H7 (cell line): ENCODE measurements at places on chromosomes 6 and 20.
A peak's percentile ranks its signal among the peaks of the same experiment; 100 is the strongest.

DNA sequence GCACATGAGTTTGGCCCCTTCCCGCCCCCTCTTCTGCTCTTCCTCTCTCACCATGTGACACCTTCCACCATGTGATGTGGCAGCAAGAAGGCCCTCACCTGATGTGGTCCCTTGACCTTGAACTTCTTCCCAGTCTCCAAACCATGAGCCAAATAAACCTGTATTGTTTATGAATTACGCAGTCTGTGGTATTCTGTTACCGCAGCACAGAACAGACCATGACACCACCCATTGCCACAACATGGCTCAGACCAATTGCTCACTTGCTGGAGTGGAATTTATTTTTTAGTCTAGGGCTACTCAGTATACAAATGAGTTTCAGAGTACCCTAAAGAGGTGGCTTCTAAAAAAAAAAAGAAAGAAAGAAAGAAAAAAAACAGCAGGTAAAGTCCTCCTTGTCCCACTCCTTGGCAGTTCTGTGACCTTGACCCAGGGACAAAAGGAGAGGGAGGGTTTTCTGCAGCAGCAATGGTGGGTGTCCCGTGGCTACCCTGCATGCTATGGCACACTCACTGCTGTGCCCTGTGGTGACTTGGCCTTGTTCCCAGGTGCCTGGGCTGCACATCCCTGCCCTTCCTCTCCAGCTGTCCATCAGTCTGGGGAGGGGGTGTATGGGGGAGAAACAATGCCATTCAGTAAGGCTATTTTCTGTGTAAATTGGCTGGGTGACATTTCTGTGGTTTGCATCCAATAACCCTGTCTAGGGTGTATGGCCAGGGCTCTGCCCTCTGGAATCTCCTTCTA is 5.4 kb upstream of the VSX1 start:
- DNase-seq: no peak

DNA sequence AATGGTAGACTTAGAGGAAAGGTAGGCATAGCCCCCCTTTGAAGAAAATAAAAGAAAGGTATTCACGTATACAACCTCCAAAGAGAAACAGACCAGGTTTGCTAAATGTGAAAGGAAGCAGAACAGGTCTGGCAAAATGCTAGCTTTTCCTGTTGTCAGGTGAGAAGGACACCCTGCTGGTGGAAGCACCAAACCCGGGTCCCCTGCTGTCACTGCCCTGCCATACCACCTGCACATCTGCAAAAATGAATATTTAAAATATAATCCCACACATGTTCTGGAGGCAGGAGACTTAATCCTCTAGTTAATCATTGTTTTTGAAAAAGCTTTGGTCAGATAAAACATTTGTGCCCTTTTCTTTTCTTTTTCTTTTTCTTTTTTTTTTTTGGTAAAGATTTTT is 48.9 kb upstream of the OLIG3 start:
- no peak for DNase-seq

- no peak for DNase-seq
Observed at GRCh38 chr6:44606504-44606903, 219.0 kb downstream of the CDC5L start.

- DNase-seq: no peak
Observed at GRCh38 chr6:128821116-128821515, 61.8 kb upstream of the LAMA2 start.

GRCh38 chr20:38812182-38812581 is 6.7 kb downstream of the PPP1R16B start:
- no peak for DNase-seq

- no peak for DNase-seq
Observed at GRCh38 chr6:65667916-65668656, 38.9 kb downstream of the EYS start.

DNA sequence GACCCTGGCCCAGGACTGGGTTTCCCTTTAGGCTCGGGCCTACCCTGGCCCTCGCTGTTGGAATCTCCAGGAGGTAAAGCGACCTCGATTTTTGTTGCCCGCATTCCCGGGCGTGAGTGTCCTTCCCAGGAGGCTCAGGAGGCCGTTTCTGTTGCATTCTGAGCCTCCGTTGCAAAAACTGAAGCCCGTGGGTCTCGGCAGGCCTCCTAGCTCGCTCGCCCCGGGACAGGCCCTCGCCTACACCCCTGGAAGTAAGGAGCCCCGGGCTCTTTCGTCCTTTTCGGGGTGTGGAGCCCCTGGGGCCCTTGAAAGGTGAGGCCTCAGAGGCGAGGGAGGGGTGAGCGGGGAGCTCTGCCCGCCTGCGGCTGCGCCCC is 2.3 kb downstream of the NR2E1 start:
- DNase-seq: peak; percentile 72

GRCh38 chr20:44309763-44310663 is 989 bp downstream of the FITM2 start:
- peak; percentile 63 for DNase-seq

GRCh38 chr6:52410979-52411378 is 9.2 kb upstream of the EFHC1 start:
- DNase-seq: no peak

- peak; percentile 94 for DNase-seq
Observed at GRCh38 chr20:32189691-32190615, 17.6 kb downstream of the PLAGL2 start.

DNA sequence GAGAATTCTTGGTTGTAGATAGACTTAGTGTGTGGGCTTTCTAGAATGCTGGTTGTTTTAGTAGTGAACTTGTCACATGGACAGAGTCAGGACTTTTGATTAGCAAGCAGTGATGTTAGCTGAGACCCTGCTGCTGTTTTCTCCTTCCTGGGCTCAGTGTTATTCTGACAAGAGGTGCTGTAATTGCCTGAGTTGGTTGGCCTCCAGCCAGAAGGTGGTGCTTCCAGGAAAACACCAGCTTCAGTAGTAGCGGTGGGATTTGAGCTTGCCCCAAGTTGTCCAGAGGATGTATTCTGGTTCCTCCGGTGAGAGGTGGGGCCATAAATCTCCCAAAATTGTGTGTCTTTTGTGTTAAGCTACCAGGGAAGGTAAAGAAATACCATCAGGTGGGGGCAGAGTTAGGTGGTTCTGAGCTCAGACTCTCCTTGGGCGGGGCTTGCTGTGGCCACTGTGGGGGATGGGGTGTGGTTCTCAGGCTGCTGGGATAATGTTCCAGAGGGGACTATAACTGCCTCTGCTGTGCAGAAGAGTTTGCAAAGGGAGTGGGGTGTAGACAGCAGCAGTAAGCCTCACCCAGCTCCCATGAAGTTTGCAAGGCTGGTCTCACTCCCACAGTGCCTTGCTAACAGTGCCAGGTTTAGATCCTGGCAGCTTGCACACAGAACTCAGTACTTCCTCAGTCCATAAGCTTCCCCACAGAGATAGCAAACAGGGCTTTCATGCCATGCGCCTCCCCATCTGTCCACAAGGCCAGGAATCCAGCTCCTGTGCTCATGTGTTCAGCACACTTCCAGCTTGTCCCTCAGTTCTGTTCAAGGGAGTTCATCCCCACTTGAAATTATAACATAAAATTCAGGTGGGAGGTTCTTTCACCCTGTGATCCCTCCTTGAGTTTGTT is 278.4 kb upstream of the PTCHD4 start:
- DNase-seq: no peak

GRCh38 chr6:129500958-129501739 is 208.8 kb downstream of the ARHGAP18 start:
- peak; percentile 14 for DNase-seq

GRCh38 chr6:166546653-166547052 is 39.8 kb downstream of the RAMACL start:
- no peak for DNase-seq

GRCh38 chr6:44569931-44570385 is 182.5 kb downstream of the CDC5L start:
- DNase-seq: no peak

GRCh38 chr6:31577579-31577966 is 2.2 kb downstream of the TNF start:
- peak; percentile 10 for DNase-seq

DNA sequence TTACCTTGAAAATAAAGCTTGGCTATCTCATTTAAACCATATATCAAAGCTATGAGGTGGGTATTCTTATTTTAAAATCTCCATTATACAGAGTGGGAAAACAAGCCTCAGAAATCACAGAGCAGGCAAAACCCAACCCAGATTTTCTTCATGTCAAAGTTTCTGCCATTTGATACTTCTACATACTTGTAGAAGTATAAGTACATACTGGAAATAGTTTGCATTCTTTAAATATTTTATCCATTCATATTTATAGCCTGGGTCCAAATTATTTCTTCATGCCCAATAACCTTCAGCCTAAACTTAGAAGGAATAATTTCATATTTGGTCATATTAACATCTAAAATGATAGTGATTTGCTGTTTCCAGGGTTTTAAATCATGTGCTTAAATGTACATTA is 61.8 kb downstream of the MLIP start:
- DNase-seq: no peak

- no peak for DNase-seq
Observed at GRCh38 chr20:16612706-16613105, 39.5 kb upstream of the KIF16B start.

- DNase-seq: peak; percentile 73
Observed at GRCh38 chr6:138545621-138545980, 46.3 kb upstream of the NHSL1 start.

DNA sequence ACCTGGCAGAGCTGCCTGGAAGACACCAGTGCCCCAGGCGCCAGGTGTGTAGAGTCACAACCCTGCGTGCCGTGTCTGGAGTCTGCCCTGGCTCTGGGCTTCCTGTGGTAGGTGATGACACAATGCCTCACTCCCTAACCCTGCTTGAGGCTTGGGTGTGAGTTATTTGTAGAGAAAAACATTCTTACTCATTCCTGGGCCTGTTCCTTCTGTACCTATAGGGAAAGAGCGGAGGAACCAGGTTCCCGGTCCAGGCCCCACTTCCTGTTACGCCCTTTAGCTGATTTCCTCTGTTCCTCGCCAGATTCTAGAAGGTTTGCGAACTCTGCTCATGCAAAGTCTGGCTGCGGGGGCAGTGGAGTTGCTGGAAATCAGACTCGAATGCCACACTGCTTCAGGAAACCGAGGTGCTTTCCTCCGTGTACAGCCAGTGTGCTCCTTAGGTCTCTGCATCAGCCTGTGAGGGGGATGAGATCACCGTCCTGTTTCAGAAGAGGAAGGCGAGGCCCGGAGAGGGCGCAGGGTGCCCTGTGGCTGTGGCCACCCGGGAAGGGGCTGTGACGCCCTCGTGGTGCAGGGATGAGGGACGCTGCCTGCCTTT is 67.1 kb upstream of the DUSP22 start:
- no peak for DNase-seq

GRCh38 chr6:13989496-13990144 is 64.9 kb downstream of the RNF182 start:
- DNase-seq: no peak

DNA sequence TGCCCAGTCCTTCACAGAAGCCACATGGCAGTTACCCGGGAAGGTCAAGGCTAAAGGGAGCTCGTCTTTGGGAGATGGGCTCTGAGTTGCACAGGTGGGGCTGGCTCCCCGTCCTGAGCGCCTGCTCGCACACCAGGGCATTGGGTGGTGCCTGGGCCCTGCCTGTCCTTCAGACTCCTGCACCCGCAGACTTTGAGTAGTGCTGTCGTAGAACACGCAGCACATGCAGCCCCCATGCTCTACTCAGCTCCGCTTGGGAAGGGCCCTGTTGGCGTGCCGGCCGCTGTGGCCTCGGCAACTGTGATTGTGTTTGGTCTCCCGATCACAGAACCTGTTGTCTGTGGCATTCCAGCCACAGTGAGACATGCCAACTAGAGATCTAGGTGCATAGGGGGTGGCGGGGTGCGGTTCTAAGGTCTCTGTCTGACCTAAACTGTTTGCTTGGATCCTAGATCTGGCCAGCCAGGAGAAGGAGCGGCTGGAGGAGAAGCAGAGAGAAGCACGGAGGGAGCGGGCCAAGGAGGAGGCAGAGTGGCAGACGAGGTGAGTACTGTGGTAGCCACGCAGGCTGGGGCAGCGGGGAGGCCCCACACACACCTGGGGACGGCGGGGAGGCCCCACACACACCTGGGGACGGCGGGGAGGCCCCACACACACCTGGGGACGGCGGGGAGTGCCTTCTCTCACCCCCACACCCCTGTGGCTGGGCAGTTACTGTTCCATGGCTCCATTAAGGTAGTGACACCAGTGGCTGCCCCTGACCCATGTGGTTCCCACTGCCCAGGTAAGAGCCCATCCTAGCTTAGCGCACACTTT is 11.3 kb upstream of the ADRM1 start:
- DNase-seq: no peak

GRCh38 chr20:57785720-57786119 is 75.9 kb upstream of the PMEPA1 start:
- DNase-seq: no peak

DNA sequence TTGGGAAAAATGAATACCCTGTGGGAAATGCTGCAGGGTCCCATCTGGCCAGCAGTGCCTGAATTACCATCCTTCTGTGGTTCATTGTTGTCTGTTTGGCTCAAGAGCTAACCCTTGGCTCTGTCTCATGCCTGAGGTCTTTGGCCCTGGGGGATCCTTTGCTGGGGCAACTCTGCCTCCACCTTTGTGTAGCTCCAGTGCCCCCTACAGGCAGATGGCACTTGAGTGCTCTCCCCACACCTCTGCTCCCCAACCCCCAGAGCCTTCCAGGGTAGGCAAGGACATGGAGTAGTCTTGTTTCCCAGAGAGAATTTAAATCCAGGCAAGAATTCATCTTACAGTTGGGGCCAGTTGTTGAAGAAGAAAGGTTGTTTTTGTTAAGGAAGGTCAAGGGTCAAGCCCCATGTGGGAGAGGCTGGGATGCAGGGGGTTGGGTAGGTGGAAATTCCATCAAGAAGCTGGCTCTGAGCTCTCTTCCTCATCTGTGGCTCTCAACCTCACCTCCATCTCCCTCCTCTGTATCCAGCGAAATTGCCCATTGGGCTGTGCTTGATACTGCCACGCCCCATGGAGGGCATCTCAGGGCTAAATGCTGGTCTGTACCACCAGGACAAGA is 44.2 kb downstream of the ZNF831 start:
- DNase-seq: peak; percentile 90

DNA sequence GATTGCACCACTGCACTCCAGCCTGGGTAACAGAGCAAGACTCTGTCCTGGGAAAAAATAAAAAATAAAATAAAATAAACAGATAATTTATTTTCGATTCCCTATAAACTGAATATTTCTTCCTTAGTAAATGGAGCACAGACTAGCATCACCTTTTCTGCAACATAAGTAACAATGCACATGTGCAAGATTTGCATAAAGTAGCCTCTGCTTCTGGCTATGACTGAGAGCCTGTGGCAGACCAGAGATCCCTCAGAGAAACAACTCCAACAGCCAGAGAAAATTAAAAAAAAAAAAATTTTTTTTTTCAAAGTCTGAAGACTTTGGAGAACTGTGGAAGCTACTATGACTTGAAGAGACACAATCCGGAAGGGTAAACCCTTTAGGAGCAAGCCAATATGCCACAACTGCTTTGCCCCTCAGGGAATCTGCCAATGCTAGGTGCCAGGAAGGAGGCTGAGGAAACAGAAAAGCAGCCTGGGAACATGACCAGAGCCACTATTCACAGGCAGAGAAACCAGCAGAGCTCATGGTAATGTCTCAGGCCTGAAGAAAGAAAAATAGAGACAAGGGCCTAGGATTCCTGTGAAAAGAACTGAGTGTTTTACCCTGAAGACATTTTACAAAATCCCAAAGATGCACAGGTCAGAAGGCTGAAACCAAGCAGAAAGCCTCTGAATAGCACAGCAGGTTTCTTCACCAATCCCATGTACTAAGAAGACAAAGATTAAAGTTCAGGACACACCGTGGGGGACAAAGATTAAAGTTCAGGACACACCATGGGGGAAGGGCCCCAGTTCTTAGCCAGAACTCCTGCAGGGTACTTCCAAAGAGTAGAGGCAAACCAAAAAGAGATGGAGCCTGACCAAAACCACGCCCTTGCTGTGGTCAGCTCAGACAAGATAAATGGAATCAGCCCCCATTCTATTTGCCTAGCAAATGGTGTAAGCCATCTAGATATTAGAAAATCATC is 25.8 kb downstream of the B4GALT5 start:
- no peak for DNase-seq

GRCh38 chr6:39934131-39934757 is at the start of gene MOCS1:
Gene MOCS1 (minus strand): TSS chr6:39934462. CDS start chr6:39934417, 45 bp downstream.
- peak; percentile 95 for DNase-seq
